ENCODE measurements at places on chromosomes 4 and X.

- DNase-seq: no peak
Measured at GRCh38 chr4:67713529-67714247, 12.7 kb upstream of the UBA6 start.

DNA sequence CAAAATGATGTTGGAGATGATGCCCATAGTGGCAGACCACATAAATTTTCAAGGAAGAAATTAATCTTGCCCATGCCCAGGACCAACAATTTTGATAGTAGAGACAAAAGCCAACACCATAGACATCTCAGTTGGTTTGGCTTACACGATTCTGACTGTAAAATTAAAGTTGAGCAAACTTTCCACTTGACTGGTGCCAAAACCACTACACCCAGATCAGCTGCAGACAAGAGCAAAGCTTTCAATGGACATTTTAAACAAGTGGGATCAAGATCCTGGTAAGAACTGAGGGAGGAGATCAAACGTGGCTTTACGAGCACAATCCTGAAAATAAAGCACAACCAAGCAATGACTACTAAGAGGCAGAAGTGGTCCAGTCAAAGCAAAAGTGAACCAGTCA is 90.7 kb downstream of the PAPSS1 start:
- no peak for DNase-seq

DNA sequence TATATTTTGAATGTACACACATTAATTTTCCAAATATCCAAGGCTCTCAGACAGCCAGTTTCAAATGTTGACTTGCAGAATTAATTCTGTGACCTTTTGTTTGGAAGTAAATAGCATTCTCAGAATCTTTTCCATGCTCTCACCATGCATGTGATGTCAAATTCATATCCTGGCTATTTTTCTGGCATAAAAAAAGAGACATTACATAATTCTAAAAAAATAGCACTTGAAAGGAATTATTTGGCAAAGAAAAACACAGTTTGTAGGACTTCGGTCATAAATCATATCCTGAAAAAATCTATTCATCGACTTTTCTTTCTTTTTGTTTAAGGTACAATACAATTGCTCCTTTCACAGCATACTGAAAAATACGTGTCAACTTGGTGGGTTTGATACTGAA is 111.2 kb downstream of the GLRA3 start:
- no peak for DNase-seq

- no peak for DNase-seq
Measured at GRCh38 chr4:144831971-144832370, 186.0 kb downstream of the HHIP start.

DNA sequence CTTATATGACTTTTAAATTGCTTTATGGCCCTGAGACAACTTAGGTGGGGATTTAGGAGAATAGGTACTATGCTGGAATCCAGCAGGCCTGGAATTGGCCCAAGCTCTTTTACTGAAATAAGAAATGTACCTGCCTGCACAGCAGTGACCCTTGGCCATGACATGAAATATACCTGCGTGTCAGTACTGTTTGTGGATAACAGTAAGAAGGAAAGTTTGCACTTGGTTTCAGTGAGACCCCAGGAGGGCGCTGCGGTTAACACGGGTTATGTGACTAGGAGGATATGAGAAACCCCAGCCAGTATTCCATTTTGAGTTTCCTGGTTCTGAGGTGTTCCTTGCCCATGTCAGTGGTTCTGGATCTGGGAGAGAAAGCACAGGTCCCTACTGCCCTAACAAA is 5.3 kb downstream of the MTM1 start:
- DNase-seq: no peak

- DNase-seq: no peak
Measured at GRCh38 chr4:32258986-32259385, 1538.8 kb downstream of the PCDH7 start.

DNA sequence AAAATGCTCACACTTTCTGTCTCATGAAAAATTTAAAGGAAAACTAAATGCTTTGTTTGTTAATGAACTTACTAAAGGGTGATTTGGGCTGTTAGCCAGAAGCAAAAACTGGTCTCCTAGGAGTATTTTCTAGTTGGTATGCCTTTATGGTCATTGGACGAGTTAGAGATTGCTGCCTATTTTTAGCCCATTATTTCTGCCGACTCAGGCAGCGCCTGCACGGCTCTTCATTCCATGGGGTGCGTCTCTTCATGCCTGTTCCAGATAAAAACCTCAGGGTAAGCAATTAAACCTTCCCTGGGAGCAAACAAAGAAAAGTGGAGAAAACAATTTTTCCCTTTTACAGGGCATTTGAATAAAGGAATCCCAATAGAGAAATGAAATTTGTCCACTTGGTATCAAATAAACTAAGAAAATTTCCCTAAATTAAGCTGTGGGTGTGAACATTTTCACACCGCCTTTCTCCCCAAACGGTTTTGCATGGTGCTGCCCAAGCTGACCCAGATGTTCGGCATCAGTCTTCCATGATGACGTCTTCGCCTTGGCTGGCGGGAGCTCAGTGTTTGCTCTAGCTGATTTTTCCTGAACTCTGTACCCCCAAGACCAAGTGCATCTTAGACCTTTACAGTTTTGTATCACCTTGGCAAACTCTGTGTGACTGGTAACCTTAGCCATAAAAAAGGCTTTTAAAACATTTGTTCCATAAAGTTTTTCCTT is 61.7 kb upstream of the ADGRG2 start:
- no peak for DNase-seq

- DNase-seq: no peak
Measured at GRCh38 chr4:16158504-16158852, 67.8 kb downstream of the TAPT1 start.

DNA sequence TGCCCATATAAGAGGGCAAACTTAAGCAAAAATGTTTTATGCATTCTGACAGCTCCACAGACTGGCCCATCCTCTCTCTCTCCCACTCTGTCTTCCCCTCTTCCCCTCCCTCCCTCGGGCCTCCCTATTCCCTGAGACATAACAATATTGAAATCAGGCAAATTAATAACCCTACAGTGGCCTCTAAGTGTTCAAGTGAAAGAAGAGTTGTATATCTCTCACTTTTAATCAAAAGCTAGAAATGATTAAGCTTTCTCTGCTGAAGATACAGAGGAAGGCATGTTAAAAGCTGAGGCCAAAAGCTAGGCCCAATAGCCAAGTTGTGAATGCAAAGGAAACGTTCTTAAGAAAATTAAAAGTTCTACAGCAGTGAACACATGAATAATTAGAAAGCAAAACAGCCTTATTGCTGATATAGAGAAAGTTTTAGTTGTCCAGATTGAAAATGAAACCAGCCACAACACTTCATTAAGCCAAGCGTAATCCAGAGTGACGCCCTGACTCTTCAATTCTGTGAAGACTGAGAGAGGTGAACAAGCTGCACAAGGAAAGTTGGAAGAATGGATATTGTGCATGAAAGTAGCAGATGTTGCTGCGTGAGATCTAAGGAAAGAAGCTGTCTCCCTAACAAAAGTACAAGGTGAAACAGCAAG is 54.9 kb downstream of the USO1 start:
- DNase-seq: no peak

- DNase-seq: peak; percentile 85
Measured at GRCh38 chr4:155759372-155760252, 791 bp downstream of the GUCY1B1 start.

- DNase-seq: no peak
Measured at GRCh38 chr4:112312610-112313239, 15.6 kb downstream of the ALPK1 start.

DNA sequence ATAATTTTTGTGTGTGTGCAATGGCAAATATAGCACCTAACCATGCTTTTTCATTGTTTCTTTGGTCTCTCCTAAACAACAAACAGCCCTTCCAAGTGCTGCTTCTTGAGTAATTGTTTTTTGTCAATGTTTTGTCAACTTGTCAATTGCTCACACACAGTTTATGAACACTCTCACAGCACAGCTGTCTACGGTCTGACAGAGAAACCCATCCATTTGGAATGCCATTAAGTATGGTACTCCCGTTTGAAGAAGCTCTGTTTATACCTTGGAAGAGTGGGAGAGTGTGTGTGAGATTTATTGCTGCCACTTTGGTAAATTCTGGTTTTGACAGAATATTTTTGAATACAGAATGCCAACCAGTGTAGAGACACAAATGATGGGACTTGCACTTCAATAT is 254.6 kb downstream of the LDB2 start:
- DNase-seq: no peak

DNA sequence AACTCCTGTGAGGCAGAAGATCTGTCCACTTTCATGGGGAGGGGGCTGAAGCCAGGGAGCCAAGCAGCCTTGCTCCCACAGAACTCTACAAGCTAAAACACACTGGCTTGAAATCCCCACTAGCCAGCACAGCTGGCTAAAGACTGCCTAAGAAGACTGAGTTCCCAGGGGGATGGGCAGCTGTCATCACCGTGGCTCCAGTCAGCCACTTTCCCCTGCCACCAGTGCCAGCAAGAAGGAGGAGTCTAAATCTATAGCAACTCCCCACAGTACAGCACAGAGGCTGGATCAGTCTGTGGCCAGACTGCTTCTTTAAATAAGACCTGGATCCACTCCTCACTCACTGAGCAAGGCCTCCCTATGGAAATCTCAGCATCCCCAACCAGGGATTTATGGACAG is 308.6 kb downstream of the FAM47B start:
- DNase-seq: no peak

DNA sequence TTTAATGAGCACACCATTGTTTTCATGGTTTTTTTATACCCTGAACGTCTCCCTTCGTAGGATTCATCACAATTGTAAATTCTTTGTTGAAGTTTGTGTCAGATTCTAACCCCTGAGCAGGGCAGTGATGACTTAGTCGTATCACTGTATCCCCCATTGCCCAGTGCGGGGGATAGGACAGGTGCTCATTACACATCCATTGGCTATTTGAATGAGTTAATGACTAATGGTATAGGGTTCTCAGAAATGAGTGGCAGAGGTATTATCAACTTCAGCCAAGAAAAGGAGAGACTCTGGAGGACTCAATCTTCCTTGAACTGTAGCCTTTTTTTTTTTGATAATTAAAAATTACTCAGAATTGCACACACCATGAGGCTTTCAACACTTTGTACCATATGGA is 64.6 kb downstream of the SYNPO2 start:
- no peak for DNase-seq

DNA sequence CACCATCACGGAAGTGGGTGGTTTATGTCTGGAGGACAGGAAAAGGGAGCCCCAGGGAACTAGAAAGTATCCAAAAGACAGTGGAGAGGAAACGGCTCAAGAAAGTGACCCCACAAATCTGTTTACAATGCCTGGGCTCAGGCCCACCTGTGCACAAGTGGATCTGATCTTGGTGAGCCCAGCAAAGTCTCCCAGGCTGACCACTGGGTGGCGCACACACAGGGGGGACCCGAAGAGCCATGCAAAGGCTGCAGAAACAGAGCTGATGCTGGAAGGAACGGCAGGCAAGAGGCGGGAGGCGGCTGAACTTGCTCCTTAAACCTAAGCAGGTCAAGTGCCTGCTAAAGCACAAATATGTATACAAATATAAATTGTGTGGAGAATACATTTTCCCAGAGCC is 9.6 kb downstream of the HAUS7 start:
- DNase-seq: peak; percentile 40

DNA sequence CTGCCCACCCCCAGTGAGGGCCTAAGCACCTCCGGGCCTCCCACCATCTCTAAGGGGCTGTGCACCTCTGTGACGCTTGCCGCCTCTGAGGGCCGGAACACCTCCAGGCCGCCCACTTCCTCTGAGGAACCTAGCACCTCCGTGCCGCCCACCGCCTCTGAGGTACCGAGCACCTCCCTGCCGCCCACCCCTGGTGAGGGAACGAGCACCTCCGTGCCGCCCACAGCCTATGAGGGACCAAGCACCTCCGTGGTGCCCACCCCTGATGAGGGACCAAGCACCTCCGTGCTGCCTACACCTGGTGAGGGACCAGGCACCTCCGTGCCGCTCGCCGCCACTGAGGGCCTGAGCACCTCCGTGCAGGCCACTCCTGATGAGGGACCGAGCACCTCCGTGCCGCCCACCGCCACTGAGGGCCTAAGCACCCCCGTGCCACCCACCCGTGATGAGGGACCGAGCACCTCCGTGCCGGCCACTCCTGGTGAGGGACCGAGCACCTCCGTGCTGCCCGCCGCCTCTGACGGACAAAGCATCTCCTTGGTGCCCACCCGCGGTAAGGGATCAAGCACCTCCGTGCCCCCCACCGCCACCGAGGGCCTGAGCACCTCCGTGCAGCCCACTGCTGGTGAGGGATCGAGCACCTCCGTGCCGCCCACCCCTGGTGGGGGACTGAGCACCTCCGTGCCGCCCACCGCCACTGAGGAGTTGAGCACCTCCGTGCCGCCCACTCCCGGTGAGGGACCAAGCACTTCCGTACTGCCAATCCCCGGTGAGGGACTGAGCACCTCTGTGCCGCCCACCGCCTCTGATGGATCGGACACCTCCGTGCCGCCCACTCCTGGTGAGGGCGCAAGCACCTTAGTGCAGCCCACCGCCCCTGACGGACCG is 977 bp downstream of the MAGEE1 start:
- no peak for DNase-seq

GRCh38 chr4:138298866-138299265 is 56.7 kb upstream of the SLC7A11 start:
- DNase-seq: no peak

DNA sequence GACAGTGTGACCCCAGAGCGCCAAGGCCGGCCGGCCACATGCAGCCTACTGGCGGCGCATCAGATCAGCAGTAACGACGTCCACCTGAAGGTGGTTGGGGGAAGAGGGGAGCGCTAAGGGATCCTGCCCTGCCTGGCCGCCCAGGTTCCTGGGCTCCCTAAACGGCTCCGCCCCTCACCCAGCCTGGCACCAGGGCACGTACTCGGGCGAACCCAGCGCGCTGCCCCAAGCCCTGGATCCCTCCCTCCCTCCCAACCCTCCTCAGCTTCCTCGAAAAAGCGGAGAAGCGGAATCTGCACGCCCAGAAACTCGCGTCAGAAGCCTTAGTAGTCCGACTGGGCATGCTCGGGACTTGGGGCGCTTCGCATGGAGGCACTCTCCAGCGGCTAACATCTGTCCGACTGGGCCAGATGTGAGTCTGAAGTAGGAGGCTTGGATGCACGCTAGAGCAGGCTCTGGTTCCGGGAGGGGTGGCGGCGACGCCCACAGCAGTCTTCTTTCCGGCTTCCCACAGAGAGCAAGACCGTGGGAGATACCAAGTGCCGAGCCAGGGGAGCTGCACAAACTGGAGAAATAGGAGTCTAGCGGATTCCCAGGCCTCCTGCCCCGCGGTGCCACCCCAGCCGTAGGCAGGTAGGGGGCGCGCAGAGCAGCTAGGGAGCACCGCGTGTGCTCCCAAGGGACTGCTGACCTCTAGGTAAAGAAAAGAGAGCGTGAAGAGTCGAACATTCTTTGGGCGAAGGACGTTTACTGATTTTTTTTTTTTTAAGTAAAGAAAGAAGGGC is 114.3 kb upstream of the TEX13C start:
- DNase-seq: peak; percentile 49

All from head of caudate nucleus (tissue), 42 donors.